ENCODE measurements at places on chromosomes 4 and X.

DNA sequence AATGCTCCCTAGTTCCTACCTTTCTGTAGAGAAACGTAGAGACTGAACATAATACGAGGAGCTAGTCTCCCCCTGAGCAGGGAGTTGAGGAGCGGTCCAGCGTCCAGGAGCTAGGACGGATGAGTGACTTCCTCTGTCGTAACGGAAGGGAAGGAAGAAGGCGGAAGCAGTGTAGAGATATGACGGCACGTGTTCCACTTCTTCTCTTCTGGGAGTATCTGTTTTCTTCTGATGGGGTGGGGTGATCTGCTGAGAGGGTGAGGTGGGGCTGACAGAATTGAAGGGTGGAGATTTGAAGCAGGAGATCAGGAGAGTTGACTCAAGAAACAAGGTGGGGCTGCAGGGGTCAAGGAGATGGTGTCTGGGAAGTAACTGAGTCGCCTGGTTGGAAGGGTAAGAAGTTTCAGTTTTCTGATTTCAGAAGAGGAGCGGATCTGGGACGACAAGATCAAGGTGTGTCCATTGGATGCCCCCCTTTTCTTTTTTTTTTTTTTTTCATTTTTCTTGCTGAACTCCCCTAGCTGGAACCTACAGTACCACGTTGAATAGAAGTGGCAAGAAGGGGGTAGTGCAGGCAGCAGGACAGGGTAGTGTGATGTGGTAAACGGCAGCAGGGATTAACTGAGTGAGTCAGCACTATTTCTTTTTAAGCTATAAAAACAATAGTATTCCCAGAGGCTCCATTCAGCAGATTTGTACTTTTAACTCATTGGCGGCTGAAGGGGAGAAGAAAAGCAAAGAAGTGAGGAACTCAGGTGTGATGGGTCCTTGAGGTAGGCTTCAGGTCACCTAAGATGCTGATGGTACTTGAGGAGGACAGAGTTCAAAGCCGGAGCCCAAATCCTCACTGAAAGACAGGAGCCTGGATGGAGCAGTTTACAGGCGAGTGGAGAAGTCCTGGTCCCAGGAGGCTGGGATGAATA is 50.8 kb upstream of the SETD7 start:
- DNase-seq = no peak

DNA sequence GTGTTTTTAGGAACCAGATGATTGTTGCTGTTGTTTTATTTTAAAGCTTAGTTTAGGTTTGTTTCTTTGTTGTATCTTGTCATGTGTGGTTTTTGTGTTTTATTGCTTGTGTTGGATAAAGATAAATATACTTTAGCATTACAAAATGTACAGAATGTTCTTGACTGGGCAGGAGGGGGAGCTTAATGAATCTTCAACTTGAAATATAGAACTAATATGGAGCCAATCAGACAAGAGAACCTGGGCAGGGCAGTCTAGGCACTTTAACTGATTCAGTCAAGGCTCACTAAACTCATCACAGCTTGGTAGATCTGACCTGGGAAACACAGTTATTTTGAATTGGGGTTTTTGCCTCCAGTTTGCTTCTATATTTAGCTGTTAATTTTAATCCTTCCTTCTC is 304.2 kb downstream of the ARHGAP24 start:
- DNase-seq = no peak

- no peak for DNase-seq
Measured at GRCh38 chr4:159432436-159432835, 329.6 kb downstream of the RAPGEF2 start.

- no peak for DNase-seq
Measured at GRCh38 chr4:74545448-74545847, 100.5 kb downstream of the AREG start.

GRCh38 chrX:46715997-46716396 is 42.9 kb downstream of the SLC9A7 start:
- no peak for DNase-seq

GRCh38 chrX:18973527-18974192 is 10.3 kb downstream of the PHKA2 start:
- no peak for DNase-seq

DNA sequence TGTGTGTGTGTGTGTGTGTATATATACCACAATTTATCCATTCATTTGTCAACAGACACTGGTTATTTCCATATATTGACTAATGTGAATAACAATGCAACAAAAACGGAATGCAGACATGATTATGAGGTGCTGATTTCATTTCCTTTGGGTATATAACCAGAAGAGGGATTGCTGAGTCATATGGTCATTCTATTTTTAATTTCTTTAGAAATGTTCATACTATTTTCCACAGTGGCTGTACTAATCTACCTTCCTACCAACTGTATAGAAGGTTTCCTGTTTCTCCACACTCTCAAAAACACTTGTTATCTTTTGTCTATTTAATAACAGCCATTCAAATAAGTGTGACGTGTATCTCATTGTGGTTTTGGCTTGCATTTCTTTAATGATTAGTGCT is 269.9 kb downstream of the OPHN1 start:
- no peak for DNase-seq

GRCh38 chr4:43369036-43369594 is 476.6 kb downstream of the GRXCR1 start:
- DNase-seq = no peak

DNA sequence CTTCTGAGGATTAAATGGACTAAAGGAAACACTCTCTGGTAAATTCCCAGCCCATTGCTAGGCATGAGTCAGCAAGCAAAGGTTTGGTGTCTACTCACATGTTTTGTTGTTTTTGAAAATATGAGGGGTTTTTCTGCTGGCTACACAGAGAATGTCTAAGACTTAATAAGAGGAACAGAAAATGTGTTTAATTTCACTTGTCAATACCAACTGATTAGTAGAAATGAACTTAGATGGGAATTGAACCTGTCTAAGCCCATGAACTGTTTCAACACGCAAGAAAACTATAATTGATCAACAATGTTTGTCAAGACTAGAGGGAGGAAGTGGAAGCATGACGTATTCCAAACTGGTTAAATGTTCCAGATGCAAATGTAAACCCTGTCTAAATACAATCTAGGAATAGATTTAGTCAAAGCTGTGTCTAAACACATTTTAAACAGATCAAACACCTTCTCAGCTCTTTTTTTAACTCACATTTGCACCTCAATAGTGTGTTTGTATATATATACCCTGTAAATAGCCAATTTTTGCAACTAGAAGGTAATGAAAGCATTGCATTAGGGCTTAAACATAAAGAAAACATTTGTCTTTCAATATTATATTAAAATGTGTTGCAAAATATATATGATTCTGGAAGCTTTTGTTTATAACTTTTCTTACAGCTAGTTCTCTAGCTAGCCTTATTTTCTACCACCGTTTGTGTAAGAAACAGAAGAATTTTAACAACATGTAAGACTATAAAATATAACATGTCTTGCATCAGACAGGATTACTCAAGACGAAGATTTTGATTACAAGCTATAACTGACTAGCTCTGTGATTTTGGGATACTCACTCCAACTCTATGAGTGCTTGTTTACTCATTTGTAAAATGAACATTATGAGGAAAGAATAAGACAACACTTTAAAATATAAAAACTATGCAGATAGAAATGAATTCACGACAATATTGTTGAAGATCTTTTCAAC is 607.8 kb downstream of the FSTL5 start:
- no peak for DNase-seq

DNA sequence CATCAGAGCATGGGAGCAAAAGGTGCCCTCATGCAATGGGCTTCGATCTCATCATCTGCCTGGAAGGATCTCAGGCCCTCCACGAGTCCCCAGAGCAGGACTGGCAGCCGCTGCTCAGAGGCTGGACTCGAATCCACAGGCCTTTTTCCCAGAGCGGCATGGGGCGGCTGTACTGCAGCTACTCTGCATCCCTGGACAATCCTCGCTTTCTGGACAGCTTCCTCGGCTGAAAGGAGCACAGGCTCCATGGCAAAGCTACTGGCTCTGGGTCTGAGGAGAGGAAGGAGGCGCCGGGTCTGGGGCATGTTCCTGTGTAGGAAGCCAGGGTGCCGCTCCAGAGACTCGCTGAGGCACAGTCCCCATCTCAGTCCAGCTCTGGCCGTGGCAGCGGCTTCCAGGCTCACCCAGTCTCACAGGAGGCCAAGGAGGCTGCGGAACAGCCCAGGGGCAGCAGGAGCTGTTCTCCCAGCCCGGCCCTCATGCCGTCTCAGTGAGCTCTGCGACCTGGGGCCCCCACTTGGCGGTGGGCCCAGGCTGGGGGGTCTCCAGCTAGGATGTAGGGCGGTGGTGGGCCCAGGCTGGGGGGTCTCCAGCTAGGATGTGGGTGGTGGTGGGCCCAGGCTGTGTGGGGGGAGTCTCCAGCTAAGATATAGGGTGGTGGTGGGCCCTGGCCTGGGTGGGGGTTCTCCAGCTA is 2.7 kb upstream of the SPON2 start:
- DNase-seq = no peak

GRCh38 chr4:42150653-42151567 is 1.5 kb downstream of the BEND4 start:
- peak; percentile 65 for DNase-seq

- no peak for DNase-seq
Measured at GRCh38 chr4:104424989-104425388, 69.7 kb downstream of the CXXC4 start.

DNA sequence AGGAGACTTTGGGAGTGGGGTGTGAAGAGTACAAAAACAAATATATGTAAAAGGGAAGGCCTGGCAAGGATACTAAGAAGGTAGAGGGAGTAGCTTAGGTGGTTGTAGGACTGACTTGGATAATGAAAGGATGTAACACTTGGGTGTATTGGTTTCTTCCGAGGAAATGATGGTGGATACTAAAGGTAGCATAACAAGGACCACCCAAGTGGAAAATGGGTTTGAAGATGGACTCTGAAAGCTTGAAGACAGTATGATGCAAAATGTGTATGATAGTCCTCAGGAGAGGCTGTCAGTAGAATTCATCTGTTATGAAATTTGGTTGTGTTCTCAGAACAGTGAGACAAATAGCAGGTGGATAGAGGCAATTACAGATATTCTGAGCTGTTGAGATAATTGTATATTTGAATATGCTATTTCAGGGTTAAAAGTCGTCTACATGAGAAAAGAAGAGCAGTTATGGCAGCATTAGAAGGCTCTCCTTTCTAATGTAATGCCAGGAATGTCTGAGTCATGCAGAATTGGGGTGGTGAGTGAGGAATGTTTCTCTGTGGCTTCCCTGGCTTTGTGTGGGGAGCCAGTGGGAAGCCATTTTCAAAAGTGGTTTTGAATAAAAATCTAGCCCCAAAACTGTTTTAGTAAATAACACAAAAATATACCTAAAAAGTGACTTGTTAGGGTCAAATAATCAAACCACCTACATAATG is 75.6 kb downstream of the FHIP1A start:
- DNase-seq = no peak

- no peak for DNase-seq
Measured at GRCh38 chrX:85223359-85223758, 20.2 kb downstream of the SATL1 start.

- DNase-seq = no peak
Measured at GRCh38 chrX:37472836-37473235, 98.6 kb upstream of the LANCL3 start.

DNA sequence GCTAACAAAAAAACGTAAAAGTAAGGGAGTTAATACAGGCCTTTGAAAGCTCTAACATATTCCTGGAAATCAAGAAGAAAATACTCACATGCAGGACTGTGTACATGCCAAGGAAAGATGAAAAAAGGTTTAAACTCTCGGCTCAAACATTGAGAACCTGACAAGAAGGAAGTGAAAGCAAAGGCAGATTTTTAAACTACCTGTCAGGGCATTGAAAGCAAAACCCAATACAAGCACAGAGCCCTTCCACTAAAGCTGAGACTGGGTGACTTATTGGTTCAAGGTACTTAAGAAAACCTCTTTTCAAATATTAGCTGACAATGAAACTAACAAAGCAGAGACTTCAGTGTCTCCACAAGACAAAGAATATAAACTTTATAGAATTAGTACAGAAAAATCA is 313.0 kb upstream of the GRID2 start:
- DNase-seq = no peak

- DNase-seq = no peak
Measured at GRCh38 chr4:38667085-38667893, 3.3 kb downstream of the KLF3 start.

DNA sequence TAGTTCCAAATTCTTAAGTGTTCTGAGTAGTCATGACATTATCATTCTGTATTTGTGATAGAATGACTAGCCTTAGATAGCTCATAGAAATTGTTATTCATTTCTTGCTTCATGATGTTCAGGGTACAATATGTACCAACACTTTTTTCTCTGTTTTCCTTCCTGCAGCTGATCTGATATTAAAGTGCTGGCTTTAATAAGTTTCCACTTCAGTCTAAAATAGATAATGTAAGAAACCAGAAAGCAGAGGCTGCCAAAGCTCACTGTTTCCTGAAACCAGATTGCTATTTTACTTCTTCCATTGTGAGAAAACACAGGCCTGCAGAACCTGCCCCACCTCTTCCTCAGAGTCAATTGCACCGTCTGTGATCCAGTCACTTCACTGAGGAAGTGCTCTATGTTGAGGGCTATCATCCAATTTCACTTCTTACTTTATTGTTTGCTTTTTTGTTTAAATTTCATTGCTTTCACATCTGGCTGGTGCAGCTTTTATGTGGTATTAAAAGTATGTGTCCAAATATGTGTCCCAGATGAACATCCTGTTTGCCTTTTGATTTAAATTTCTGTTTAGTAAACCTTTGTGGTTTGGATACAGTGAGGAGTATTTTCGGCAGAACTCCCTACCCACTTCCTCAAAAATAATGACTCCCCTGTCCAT is 652.1 kb downstream of the ANKRD50 start:
- no peak for DNase-seq

DNA sequence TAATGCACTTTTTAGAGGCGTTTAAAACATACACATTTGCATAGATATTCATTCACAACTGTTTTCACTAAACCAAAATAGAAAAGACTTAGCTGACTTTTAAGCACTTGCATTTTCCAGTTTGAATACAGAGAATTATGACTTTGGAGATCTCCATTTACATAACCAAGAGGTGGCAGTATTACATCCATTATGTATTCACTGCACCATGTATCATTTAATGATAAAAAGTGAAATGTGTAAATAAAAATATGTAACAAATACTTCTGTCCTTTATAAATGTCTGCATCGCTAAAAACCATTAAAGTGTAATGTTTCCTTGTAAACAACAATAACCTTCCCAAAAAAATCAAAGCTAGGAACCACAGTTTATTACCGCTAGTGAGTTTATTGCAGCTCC is 413.2 kb downstream of the FGF13 start:
- no peak for DNase-seq

GRCh38 chrX:143633461-143634308 is 2.2 kb downstream of the SLITRK4 start:
- no peak for DNase-seq

DNA sequence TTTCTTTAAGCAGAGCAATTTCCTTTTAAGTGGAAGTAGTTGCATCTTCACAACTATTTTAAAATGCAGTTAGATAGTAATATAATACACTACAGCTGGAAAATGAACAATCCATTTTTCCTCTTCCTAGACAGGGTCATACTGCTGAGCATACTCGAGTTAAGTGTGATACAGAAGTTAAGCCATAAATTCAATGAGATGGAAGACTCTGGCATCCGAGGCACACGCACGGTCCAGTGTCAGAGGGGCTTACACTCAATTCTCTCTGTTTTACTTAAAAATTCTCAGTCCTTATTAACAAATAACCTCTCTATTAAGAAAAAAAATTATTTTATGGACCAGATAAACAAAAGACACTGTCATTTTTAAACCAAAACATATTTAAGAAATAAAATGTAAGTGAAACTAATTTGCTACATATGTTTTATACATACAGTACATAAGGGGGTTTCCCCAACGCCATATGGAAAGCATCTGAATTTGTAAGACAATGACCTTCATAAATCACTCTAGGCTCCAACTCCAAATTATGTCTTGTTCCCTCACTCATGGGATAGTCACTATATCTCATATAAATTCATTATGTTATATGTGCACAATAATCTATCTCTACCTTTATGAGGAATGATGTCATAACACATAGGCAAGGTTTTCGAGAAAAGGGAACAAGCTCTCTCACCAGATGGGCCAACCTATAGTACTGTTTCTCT is 315.3 kb downstream of the PAPSS1 start:
- DNase-seq = no peak
